ENCODE measurements at places on chromosomes 16 and 17. TPM values are rescaled to one million over a fixed set of nuclear protein-coding genes. Genes with fewer than 3 reads are reported as not detected.
A peak's percentile ranks its signal among the peaks of the same experiment; 100 is the strongest.

DNA sequence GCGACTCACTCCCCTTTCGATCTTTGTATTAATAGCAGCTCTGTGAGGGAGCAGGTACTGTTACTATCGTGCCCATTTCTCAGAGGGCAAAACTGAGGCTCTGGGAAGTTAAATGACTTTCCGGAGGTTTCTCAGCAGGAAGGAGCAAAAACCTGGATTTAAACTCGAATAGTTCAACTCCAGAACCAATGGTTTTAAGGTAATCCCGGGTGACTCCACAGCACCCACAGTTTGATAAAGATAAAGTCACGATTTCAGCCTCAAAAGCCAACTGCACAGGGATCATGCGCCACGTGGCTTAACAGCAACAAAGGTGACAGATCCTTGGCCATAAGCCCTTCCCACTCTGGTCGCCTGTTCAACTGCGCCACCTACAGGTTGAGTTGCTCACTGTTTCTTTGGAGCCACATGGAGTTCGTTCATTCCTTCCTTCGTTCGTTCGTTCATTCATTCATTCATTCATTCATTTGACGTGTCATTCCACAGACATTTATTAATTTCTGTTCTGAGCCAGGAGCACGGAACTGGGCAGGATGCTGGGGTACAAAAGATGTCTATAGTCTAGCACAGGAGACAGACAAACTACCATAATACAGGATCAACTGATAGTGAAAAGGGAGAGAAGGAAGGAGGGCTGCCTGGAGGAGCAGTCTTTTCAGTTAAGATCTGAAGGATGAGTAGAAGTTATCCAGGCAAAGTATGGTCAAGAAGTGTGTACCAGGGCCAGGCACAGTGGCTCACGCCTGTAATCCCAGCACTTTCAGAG is 134.8 kb downstream of the HS3ST2 start:
- DNase-seq = peak; percentile 64

Gene AOC3
- total RNA-seq = 0.17 TPM

Gene PRRT2
- total RNA-seq = 1.1 TPM

DNA sequence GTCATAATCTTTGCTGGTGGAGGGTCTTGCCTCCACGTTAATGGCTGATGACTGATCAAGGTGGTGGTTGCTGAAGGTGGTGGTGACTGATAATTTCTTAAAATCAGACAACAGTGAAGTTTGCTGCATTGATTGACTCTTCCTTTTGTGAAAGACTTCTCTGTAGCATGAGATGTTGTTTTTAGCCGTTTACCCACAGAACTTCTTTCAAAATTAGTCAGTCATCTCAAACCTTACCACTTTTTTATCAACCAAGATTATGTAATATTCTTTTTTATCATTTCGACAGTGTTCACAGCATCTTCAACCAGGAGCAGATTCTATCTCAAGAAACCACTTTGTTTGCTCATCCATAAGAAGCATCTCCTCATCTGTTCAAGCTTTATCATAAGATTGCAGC is 5.9 kb downstream of the UQCRC2 start:
- no peak for DNase-seq

Gene TRIM72
- total RNA-seq = 56.5 TPM

- no peak for DNase-seq
These were observed 191.2 kb downstream of the MSI2 start for GRCh38 chr17:57447357-57447989.

DNA sequence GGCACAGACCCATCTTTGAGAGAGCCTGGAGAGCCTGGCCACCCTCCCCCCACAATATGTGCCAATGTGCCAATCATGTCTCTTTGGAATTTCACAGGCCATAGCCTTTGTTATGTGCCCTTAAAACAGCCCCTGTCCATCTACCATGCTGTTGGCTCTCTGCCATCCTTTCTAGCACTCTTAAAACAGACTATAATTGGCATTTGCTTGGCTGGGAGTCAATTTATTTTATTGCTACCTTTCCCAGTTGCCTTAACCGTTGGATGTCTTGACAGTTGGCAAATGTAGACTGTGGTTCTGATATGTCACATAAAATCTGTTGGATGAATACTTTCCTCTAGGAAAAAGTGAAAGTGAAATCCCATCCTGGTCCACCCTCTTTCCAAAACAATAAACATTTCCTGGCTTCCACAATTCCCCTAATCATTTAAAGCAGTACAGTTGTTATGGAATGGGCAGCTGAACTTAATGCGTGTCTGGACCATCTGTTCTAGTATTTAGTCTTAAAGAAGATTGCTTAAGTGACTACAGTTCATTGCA is 394.0 kb downstream of the KCNJ2 start:
- peak; percentile 80 for DNase-seq

Gene ITGAX
- total RNA-seq = not detected

DNA sequence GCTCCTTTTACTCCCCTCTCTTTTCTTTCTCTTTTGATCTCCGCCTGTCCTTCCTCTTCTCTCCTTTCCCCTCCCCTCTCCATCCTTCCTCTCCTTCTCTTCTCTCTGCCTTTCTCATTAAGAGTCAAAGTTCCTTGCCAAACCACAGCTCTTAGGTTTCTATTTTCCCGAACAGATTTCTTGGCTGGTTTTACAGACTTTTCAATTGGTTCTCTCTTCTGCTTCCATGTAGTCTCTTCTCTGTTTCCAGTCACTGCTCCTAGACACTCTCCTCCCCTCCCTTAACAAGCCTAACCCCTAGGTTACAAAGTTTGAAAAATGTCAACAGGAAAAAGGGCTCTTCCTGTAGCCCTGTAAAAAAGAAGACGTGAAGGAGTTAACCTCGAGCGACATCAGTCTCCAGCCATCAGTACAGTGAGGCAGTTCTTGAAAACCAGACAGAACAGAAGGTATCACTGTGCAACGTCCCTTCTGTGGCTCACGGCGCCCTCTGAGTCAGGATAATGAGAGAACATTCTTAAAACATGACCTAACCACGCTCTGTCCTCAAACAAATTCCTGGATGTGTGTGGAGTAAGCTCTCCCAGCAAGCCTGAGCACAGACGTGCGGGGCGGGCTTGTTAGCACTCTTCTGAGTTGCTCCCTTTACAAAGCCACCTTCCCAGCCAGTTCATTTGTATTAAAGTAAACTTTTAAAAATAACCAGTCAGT is 11.6 kb upstream of the MARCHF10 start:
- DNase-seq = peak; percentile 99

GRCh38 chr17:43019418-43019817 is 2.8 kb downstream of the VAT1 start:
- DNase-seq = no peak

Gene UMOD
- total RNA-seq = not detected
